ENCODE measurements at places on chromosomes 16 and 17.

DNA sequence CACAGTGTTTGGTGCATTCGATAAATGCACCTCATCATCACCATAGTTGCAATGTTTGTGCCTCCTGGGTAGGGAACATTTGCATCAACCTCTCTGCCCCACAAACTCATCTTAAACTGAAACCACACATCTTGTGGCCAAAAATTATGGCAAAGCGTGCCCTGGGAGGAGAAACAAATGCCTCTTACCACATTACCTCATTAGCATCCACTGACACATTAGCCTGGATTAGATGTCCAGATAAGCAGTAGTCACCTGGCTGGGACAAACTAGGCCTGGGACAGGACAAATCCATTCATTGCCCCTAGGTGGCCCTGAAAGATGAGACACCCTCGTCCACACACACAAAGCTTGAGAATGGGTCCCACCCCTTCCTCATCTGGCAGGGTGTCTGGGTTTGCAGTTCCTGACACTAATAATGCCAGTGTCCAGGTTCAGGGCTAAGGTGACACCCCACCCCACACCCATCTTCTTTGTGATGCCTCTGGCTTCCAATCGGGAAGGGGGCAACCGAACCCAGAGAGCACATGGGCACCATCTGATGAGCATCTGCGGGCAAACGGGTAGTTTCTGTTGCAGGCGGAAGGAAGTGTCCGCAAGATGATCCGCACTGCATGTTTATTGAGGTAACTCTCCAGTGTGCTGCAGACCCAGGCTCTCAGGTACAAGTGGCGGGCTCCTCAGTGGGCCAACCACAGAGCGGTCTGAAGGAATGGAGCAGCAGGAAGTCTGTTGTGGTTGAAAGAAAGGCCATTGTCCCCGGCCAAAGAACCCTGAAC, 8.6 kb downstream of the XYLT1 start:
- DNase-seq = no peak

DNA sequence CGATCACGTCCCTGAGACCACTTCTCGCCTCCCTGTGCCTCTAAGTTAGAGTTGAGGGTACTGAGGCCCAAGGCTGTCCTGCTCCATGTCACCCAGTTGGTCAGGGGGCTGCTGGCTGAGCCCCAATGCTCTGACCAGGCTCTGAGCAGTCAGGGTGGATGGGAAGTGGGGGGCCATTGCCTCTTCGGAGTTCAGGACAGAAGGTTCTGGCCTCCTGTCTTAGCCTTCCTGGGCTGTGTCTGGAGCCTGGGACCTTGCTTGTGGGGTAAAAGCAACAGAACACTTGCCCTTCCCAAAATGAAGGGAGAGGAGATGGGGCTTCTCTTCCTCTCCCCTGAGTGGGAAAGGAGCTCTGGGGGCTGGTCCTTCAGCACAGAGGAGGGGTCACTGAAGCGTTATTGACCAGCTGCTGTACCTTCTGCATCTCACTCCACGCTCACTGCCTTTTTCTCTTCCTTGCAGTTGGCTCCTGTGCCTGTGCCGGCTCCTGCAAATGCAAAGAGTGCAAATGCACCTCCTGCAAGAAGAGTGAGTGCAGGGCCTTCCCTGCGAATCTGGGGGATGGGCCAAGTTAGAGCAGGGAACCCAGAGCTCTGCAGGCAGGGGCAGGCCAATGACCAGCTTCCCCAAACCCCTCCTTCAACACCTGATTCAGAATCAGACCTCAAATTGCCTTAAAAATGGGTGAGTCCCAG, 580 bp downstream of the MT1X start:
- DNase-seq = no peak

- DNase-seq = no peak
These were observed 42.0 kb upstream of the XYLT1 start for GRCh38 chr16:17512636-17513220.

DNA sequence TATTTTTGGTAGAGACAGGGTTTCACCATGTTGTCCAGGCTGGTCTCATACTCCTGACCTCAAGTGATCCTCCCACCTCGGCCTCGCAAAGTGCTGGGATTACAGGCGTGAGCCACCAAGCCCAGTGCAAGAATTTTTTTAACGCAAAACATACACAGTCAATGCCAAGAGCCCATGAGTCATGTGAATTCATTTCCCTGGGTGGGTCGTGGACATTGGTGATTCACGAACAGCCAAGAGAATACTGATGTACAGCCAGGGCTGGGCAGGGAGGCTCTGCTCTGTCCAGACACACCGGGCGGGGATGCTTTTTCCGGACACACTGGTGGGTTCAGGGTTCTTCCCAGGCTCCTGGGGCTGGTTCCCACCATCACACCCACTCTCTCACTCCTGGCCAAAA, 17.7 kb downstream of the SLC38A8 start:
- no peak for DNase-seq

DNA sequence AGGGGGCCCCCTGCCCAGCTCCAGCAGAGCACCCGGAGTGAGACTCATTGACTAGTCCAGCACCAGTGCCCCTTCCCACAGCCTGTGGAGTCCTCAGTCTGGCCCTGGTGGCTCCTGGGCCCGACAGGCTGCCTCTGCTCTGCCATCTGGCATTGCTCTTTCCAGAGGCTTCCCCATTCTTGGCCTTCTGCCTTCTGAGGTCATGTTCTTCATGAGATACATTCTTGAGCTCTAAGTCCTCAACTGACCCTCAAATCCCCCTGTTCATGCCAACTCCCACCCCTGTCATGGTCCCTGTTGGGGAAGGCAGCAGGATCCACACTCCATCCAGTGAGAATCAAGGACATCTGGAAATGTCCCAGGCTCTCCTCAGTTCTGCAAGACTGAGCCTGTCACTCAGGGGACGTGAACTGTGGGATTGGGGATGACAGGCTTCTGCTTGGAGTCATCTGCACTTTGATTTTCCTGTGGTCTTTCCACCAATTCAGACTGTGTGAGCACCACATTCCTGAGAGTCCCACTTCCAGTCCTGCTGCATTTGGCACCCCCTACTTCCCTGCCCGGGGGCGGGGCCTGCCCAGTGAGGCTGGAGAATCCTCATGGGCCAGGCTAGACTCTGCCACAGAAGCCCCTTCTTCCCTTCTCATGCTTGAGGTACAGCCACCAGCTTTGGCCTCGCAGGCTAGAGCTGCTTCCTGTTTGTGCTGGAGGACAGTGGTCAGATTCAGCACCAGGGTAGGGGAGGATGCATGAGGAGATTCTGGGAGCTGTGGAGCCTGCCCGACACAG, 2.7 kb downstream of the TRPV2 start:
- DNase-seq = no peak

- no peak for DNase-seq
These were observed 1.7 kb downstream of the CIAPIN1 start for GRCh38 chr16:57445510-57445909.

DNA sequence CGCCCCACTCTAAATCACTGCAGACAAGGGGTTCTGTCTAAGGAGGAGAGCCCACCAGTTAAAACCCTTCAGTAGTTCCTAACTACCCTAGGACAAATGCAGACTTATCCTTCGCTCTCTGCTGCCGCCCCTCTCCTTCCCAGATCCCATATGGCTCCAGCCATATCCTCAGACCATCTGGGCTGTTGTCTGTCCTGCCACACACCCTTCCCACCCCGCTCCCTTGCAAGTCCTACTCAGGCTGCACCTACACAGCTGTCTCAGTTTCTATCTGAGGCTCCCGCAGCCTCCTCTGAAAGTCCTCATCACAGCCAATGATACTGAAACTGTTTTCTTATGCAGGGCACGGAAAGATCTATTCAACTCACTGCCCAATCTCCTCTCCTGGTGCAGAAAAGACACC, 720 bp upstream of the BCKDK start:
- DNase-seq = no peak

DNA sequence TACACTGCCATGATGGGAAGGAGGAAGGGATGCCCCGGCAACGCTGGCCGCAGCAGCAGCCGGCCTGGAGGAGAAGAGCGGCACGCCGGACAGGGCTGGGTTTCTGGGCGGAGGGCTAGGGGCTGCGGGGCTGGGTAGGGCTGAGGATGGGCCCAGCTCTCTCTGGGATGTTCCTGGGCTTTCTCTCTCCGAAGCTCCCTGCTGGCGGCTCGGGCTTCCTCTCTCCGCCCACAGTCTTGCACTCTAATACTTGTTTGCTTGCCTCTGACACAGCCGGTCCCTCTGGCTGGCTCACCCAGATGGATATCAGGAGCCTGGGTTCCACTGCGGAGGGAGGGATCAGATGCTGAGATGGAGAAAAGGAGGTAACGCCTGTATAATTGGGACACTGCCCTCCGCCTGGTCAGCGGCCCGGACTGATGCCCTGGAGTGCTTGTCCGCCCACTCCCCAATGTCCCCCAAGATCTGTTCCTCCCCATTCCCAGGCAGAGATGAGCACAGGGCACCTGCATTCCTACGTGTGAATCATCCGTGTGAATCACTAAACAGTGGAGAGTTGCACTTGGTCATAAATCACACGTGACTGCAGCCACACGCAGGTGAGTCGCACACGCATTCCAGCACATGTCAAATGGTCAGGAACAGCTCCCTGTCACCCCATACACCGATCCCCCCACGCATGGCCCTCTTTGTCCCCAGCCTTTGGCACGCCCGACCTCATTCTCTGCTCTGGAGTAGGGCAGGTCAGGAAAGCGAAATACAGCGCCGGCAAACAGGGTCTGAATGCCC, at the start of gene ALOXE3:
TSS of gene ALOXE3 (minus strand) at position 535 of the 789 bp plus-strand sequence. CDS start at position 11, 524 bp downstream.
- no peak for DNase-seq

- DNase-seq = no peak
These were observed 3.4 kb downstream of the NOD2 start for GRCh38 chr16:50696575-50697420.

- no peak for DNase-seq
These were observed 71.9 kb upstream of the NOG start for GRCh38 chr17:56521414-56522141.

DNA sequence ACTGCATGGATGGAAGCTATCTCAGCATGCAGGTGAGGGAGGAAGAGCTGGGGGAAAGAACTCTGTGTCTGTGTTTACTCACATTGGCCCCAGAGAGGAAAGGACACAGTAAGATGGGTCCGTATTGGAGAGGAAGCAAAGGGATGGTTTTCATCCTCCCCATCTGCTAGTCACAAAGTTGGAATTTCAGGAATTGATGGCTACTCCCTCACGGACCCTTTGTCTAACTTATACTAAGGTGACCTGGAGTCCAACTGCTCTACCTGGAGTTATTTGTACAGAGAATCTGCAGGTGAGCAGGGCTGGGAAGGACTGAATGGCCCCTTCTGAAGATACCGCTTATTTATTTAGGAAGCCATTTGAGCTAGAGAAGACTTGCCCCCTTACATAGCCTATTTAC, 55.1 kb downstream of the WNT3 start:
- DNase-seq = no peak

DNA sequence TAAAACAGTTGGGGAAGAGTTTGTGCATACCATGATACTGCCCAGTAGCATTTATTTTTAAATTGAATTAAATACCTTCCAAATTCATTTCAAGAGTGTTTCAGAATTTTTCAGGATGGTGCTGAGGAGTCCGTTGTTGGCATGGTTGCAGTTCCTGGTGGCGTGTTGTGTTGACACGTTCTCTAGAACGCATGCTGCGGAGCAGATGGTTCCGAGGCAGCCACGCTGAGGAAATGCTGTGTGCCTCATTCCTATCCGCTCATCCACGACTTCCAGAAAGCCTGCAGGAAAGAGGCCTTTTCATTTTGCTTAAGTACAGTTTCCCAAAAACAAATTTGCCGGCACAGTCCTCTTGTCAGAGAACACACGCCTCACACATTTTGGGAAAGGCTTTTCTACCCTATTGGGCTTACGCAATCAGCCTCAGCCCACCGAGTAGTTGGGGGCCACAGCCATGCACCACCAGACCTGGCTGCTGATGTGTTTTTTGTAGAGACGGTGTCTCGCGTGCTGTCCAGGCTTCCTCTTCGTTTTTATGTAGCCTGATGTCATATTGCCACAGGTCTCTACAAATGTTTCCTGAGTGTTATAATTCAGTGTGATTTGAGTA, 32.1 kb upstream of the IL17C start:
- no peak for DNase-seq

DNA sequence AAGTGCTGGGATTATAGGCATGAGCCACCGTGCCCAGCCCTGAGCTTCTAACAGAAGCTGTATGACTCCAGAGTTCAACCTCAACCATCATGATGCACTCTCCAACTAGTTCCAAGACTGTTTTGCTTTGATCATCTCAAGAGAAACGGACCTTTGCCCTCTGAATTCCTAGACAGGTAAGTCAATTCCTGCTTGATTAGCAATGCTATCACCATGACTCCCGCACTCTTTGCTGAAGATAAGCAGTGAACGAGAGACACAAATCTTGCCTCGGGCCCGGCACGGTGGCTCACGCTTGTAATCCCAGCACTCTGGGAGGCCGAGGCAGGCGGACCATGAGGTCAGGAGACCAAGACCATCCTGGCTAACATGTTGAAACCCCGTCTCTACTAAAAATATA, 22.2 kb downstream of the ANKFY1 start:
- DNase-seq = no peak

GRCh38 chr16:53844804-53845203, 140.8 kb downstream of the FTO start:
- DNase-seq = no peak

GRCh38 chr17:28615260-28615940, 1.4 kb upstream of the RSKR start:
- no peak for DNase-seq

- no peak for DNase-seq
These were observed 44.4 kb upstream of the ZFHX3 start for GRCh38 chr16:73092236-73092781.

GRCh38 chr17:57892820-57893595, 43.2 kb upstream of the MRPS23 start:
- peak; percentile 37 for DNase-seq

DNA sequence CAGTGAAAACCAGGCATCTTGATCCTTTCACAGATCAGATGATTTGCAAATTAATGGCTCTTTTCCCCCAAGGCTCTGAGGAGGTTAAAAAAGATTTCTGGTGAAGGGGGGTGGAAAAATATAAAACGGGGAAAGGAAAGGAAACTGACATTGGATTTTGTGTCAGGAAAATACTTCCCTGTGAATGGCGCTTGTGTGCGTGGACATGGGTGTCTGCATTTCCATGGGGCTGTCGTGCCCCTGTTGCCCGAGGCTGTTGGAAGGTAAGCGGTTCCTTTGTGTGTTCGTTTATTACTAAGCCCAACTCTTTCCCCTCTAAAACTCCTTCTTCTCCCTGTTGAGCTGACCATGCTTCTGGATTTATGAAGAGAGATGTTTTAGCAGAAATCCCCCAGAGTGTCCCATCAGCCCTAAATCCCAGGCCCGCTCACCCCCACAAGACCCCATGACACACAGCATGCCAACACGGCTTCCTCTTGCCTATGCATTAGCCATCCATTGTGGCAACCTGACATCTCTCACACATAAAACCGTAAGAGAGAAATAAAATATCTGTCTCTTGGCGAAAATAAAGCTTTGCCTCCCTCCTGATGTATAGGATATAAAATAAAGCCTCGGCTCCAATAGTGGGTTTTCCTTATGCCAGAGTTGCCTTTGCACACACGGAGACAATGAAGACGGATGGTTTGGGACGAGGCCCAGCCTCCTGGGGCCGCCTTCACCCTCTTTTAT, 7.3 kb upstream of the LHX1 start:
- no peak for DNase-seq

- DNase-seq = peak; percentile 64
These were observed at the start of gene PVALEF for GRCh38 chr17:81165246-81166032. Gene PVALEF, plus strand, starts transcription at chr17:81165507. Its CDS starts 15,720 bp downstream, at chr17:81181227.

All from HEK293T (cell line).